ENCODE measurements at places on chromosomes 2 and 18.

GRCh38 chr2:68193787-68194372 is 36.2 kb downstream of the PNO1 start:
- no peak for DNase-seq

DNA sequence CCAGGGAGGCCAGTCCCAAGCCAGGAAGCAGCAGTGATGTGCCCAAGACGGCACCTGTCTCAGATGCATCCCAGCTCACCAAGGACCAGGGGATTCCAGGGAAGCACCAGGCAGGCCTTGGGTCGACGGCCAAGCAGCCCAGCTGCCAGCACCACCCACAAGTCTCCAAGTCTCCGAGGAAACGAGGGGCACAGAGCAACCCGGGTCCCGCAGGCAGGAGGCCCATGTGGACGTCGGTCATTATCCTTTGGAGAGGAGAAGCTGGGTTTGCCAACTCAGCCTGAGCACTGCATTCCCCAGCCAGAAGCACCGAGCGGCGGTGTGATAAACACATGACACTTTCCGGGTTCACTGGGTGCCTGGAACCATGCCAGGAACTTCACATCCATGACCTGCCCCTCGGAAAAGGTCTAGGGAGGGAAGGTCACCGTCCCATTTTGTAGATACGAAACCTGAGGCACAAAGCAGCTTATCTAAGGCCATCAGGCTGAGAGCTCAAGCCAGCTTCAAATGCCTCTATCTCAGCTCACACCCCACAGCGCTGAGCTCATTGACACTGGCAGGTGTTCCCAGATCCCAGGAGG is 104.5 kb downstream of the ZNF516 start:
- no peak for DNase-seq

GRCh38 chr2:48728840-48729239 is 26.7 kb downstream of the LHCGR start:
- no peak for DNase-seq

DNA sequence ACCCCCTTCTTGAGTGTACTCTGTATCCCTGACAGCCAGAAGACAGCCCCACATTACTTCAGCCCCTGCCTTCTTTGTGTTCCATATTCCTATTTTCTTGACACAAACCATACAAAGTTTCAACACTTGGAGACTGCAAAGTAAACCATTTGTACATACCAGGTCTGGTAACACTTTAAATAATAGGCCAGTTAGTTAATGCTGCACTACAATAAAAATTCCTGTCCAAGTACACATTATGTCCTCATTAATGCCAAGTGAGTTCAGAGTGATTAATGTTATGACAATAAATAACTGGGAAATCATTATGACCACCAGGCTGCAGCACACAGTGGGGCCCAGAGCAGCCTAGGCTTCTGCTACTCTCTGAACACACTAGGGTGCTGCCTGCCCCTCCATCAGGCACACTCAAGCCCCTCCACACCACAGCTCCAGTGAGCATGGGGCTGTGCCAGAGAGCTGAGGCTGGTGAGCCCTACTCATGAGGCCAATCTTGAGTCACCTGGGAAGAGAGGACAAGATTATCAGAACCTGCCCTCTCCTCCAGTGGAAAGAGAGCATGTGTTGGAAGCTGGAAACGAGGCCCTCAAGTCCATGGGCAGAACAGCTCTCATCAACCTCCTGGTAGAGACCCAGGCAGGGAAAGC is 138.7 kb downstream of the TTC32 start:
- no peak for DNase-seq

DNA sequence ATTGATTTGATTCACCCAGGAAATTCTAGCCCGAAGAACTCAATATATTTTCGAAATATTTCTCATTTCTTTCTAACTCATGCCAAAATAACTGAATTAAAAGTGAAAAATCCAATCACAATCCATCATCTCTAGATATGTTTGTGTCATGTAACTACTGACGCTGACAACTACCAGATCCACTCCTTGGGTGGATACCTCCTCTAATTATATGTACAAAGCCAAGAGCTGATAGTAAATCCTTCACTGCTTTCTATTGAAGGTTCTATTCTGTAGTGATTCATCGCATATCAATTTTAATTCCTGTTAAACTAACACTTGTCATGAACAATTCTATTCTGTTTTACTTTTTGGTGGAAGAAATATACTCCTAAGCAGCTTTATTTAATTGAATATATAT is 1056.6 kb upstream of the NXPH2 start:
- DNase-seq = no peak

DNA sequence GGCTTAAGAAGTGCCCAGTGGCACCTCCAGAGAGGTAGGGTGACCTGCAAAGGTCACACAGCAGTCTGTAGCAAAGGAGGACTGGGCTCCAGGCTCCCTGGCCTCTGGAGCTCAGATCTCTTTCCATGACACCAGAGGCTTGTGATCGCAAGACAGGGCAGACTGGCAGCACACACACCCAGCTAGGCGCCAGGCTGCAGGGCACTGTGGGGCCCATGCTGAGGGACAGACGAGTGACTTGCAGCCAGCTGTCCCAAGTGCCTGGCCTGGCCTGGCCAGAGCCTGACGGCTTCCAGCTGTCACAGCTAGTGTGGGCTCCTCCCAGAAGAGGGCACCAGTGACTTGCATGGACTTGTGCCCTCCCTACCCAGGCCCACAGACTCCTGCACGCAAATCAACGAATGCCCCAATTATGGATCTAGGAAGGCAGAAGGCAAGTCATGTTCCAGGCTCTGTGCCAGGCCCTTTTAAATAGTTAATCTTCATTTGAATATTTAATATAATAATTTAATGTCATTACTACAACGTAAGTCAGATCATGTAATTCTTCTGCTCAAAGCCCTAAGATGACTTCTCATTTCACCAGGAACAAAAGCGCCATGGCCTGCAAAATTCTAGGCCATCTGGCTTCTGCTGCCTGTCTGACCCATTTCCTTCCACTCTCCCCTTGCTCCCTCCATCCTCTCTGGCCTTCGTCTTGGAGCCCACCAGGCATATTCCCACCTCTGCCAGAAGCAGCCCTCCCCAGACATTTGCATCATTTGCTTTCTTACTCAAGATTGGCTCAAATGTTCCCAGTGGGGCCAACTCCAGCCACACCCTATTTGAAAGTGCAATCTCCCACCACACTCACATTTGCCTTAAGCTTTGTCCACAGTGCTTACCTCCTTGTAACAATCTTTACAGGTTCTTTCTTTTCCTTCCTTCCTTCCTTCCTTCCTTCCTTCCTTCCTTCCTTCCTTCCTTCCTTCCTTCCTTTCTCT is 3.7 kb upstream of the SPEG start:
- DNase-seq = no peak

GRCh38 chr2:71281950-71282349 is 49.6 kb upstream of the ZNF638 start:
- DNase-seq = no peak

- DNase-seq = no peak
These were observed 101.1 kb downstream of the LDLRAD4 start for GRCh38 chr18:13319629-13320028.

DNA sequence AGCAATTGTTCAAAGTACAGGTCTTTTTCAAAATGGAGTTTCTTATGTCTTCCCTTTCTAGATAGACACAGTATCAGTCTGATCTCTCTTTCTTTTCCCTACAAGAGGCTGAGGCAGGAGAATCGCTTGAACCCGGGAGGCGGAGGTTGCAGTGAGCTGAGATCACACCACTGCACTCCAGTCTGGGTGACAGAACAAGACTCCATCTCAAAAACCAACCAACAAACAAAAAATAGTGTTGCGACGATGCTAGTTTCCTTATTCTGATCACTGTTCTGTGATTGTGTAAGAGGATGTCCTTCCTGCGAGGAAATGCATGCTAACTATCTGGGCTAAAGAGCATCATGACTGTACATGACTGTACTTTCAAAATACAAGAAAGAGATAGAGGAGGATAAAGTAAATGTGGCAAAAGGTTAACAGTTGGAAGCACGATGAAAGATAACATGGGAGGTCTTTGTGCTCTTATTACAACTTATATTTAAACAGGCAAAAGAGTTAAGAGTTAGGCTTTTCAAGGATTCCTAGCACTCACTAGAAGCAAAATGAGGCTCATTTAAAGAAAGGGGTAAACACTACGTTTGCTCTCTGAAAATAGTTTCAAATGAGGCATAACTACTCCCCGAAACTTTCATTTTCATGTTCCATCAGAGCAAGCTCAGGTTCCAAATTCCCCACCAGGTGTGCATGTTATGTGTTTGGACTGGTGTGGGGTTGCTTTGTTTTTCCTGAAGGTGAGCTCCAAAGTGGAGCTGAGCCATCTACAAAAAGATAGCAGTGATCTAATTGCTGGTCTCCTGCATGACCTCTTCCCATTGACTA is 23.8 kb downstream of the SOWAHC start:
- DNase-seq = no peak

- no peak for DNase-seq
These were observed 24.5 kb upstream of the PEX13 start for GRCh38 chr2:60992985-60993392.

DNA sequence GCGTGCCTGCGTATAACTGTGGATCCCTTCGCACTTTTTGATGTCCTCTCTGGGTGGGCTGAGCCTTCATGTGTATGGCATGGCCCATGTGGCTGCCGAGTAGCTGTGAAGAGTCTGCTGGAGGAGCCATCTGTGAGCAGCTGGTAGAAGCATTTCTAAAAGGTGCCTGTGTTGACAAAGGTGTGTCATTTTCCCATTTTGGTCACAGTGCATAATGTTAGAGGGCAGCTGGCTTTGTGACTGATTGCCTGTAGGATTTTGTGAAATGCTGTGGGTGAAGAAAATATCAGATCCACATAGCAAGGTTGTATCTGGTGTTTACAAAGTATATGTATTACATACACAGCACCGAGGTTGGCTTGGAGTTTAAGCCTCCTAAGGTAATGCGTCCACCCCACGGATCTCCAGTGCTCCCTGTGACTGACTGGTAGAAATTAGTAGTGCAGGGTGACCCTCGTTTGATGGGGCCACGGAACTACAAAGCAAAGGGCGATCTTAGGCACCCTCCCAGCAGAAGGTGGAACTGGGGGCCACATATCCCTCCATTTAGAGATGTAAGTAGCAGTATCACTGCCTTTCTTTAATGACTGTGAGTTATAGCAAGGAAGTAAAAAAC is 16.5 kb downstream of the GATA6 start:
- no peak for DNase-seq

Measured in stimulated activated naive CD4-positive, alpha-beta T cell (primary cell).